Upper lobe of left lung (tissue), 6 donors: ENCODE measurements at places on chromosomes 11 and 22.

DNA sequence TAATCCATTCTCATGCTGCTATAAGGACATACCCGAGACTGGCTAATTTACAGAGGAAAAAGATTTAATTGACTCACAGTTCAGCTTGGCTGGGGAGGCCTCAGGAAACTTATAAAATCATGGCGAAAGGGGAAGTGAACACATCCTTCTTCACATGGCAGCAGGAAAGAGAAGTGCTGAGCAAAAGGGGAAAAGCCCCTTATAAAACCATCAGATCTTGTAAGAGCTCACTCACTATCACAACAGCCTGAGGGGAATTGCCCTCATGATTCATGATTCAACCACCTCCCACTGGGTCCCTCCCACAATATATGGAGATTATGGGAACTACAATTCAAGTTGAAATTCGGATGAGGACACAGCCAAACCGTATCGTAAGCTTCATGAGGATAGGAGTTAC is 3.8 kb upstream of the CYB5R2 start:
- H3K27me3 ChIP-seq = no peaks in the 10 kb centered on the region
- H3K4me3 ChIP-seq = no peak overlapping the region
- H3K27ac ChIP-seq = no peak overlapping the region
- DNase-seq = no peak

DNA sequence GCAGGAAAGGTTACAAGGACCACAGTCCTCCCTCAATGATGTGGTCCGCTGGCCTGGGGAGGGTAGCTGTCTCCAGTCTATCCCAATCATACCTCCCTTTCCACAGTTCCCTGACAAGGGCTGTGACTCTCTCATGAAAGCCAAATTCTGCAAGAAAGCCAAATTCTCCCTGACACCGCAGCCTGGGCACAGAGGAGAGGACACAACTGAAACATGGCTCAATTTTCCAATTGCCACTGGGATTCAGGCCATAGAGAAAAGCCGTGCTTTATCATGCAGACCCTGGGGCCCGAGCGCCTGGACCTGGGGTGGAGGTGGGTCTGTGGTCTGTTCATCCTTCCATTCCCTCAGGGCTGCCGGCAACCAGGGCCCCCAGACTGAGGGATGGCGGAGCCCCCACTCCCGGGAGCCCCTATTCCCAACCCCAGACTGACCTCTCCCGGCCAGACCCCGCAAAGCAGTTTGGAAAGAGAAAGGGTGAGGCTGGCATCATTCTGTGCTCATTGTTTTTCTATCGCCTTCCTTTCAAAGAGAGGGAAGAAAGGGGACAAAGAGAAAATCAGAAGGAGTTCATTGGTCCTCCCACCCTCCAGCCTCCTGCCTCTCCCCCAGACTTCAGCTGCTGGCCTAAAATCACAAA is 239.5 kb downstream of the BUD13 start:
- H3K27ac ChIP-seq = no peak overlapping the region
- H3K36me3 ChIP-seq = no peaks in the 10 kb centered on the region
- no peak for DNase-seq
- no peaks in the 10 kb centered on the region for H3K4me1 ChIP-seq
- no peak overlapping the region for H3K4me3 ChIP-seq

- H3K27me3 ChIP-seq = no peaks in the 10 kb centered on the region
- peaks cover 15% of the 10 kb centered on the region for H3K4me1 ChIP-seq
- no peak for DNase-seq
- H3K4me3 ChIP-seq = no peak overlapping the region
- H3K27ac ChIP-seq = no peak overlapping the region
These were observed 52.7 kb downstream of the TBC1D22A start for GRCh38 chr22:46815132-46815531.

- peaks cover 30% of the 10 kb centered on the region for H3K4me1 ChIP-seq
- H3K27ac ChIP-seq = peak overlapping the region; percentile 89
- H3K4me3 ChIP-seq = no peak overlapping the region
- no peak for DNase-seq
- no peaks in the 10 kb centered on the region for H3K36me3 ChIP-seq
These were observed 71.9 kb downstream of the FBXO7 start for GRCh38 chr22:32546496-32546895.

DNA sequence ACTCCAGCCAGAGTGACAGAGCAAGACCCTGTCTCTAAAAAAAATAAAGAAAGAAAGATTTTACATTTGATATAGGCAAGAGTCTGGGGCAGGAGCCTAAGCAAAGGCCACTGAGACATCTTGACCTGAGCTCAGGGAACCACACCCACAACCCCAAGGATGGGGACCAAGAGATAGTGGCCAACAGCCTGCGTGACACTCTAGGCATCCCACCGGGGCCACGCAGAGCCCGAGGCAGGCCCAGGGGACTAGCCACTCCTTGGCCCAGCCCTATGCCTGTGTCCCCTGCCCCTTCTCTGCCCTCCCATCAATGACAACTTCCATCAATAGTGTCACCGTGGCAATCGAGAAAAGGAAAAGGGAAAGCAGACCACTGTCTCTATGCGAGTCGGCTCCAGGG is 41.1 kb downstream of the MN1 start:
- H3K27ac ChIP-seq = no peak overlapping the region
- no peak overlapping the region for H3K4me3 ChIP-seq
- no peaks in the 10 kb centered on the region for H3K27me3 ChIP-seq
- no peak for DNase-seq

GRCh38 chr22:31104869-31105268 is 2.5 kb downstream of the SELENOM start:
- peaks cover 3% of the 10 kb centered on the region for H3K36me3 ChIP-seq
- DNase-seq = no peak
- peaks cover 20% of the 10 kb centered on the region for H3K4me1 ChIP-seq
- H3K4me3 ChIP-seq = no peak overlapping the region
- H3K27me3 ChIP-seq = no peaks in the 10 kb centered on the region

DNA sequence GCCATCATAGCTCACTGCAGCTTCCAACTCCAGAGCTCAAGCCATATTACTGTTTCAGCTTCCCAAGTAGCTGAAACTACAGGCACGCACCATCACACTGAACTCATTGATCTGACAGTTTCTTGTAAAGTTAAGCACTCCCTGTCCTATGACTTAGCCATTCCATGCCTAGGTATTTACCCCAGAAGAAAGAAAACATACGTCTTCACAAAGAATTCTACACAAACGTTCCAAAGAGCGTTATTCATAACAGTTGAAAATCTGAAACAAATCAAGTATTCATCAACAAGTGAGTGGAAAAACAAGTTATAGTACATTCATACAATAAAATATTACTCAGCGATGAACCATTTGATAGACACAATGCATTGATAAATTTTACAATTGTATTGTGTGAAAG is 7.8 kb upstream of the NLRP10 start:
- no peaks in the 10 kb centered on the region for H3K4me1 ChIP-seq
- H3K36me3 ChIP-seq = no peaks in the 10 kb centered on the region
- H3K4me3 ChIP-seq = no peak overlapping the region
- no peak for DNase-seq
- H3K27me3 ChIP-seq = no peaks in the 10 kb centered on the region

DNA sequence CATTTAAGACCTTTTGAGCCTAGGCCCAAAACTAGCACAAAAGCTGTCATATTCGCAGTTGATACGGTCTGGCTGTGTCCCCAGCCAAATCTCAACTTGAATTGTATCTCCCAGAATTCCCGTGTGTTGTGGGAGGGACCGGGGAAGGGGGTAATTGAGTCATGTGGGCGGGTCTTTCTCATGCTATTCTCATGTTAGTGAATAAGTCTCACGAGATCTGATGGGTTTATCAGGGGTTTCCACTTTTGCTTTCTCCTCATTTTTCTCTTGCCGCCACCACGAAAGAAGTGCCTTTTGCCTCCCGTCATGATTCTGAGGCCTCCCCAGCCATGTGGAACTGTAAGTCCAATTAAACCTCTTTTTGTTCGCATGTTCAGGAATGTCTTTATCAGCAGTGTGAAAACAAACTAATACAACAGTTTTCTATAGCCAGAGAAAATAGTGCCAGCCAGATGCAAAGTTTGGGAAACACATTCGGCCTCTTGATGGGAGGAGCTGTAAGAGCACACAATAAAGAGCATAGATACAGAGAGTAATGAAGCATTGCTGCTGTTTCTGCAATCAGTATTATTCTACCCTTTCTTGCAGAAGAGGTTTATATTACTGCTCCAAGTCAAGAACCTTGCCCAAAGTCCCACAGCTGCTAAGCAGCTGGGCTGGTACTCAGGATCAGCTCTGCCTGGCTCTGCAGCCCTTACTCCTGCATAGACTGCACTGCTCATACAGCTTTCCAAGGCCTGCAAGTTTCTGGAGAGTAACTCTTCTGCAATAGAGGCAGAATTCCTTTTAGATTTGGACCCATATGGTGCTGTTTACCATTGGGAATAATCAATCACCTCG is 2.0 kb upstream of the ZNF195 start:
- no peaks in the 10 kb centered on the region for H3K36me3 ChIP-seq
- peak overlapping the region; percentile 14 for H3K4me3 ChIP-seq
- no peak overlapping the region for H3K27ac ChIP-seq

GRCh38 chr11:45182902-45183301 is 36.5 kb downstream of the PRDM11 start:
- H3K4me1 ChIP-seq = peaks cover 24% of the 10 kb centered on the region
- no peak overlapping the region for H3K4me3 ChIP-seq
- H3K36me3 ChIP-seq = peaks cover 48% of the 10 kb centered on the region

GRCh38 chr11:69355346-69355940 is 61.5 kb downstream of the MYEOV start:
- no peak overlapping the region for H3K27ac ChIP-seq
- no peaks in the 10 kb centered on the region for H3K36me3 ChIP-seq
- H3K4me1 ChIP-seq = no peaks in the 10 kb centered on the region
- no peak overlapping the region for H3K4me3 ChIP-seq
- no peaks in the 10 kb centered on the region for H3K27me3 ChIP-seq
- peak; percentile 13 for DNase-seq
